Thoracic aorta (tissue), 2 donors: ENCODE measurements at places on chromosomes 16 and 17. TPM values are rescaled to one million over a fixed set of nuclear protein-coding genes. Genes with fewer than 3 reads are reported as not detected.

GRCh38 chr16:77273-77806 is 685 bp upstream of the MPG start:
- peak overlapping the region; percentile 76 for H3K4me3 ChIP-seq
- no peak for DNase-seq
- peaks cover 4% of the 10 kb centered on the region for H3K36me3 ChIP-seq
- H3K27me3 ChIP-seq, result no peaks in the 10 kb centered on the region
- peaks cover 32% of the 10 kb centered on the region for H3K4me1 ChIP-seq
- peak overlapping the region; percentile 95 for H3K27ac ChIP-seq

- H3K4me3 ChIP-seq, result no peak overlapping the region
- no peaks in the 10 kb centered on the region for H3K27me3 ChIP-seq
- H3K27ac ChIP-seq, result no peak overlapping the region
These were observed 28.2 kb downstream of the GSE1 start for GRCh38 chr16:85641305-85641704.

GRCh38 chr17:8163978-8164814 is 1.4 kb upstream of the VAMP2 start:
- no peaks in the 10 kb centered on the region for H3K27me3 ChIP-seq
- H3K36me3 ChIP-seq, result no peaks in the 10 kb centered on the region
- H3K4me1 ChIP-seq, result peaks cover 28% of the 10 kb centered on the region

GRCh38 chr16:71746442-71747046 is 22.0 kb upstream of the PHLPP2 start:
- H3K4me3 ChIP-seq, result no peak overlapping the region
- no peaks in the 10 kb centered on the region for H3K4me1 ChIP-seq
- no peak for DNase-seq
- H3K27me3 ChIP-seq, result no peaks in the 10 kb centered on the region
- H3K36me3 ChIP-seq, result peaks cover 67% of the 10 kb centered on the region

- no peaks in the 10 kb centered on the region for H3K36me3 ChIP-seq
- H3K27ac ChIP-seq, result peak overlapping the region; percentile 16
- H3K4me1 ChIP-seq, result peaks cover 17% of the 10 kb centered on the region
- H3K4me3 ChIP-seq, result peak overlapping the region; percentile 55
- DNase-seq, result no peak
These were observed 7.8 kb downstream of the NTN1 start for GRCh38 chr17:9028988-9029570.

The NECAB2 gene
- not detected for total RNA-seq

DNA sequence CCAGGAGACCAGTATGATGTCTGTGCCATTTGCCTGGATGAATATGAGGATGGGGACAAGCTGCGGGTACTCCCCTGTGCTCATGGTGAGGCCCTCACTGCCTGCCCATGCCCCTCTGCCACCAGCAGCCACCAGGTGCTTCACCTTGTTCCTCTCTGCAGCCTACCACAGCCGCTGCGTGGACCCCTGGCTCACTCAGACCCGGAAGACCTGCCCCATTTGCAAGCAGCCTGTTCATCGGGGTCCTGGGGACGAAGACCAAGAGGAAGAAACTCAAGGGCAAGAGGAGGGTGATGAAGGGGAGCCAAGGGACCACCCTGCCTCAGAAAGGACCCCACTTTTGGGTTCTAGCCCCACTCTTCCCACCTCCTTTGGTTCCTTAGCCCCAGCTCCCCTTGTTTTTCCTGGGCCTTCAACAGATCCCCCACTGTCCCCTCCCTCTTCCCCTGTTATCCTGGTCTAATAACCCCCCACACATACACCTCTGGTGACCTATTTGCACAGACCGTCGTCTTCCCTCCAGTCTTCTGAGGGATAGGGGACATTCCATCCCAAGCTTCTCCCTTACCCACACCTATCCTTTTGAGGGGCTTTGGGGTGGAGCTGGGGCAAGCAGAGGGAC is 3.7 kb downstream of the PFN1 start:
- no peak for DNase-seq
- H3K36me3 ChIP-seq, result peaks cover 6% of the 10 kb centered on the region
- H3K4me1 ChIP-seq, result peaks cover 30% of the 10 kb centered on the region
- no peaks in the 10 kb centered on the region for H3K27me3 ChIP-seq
- peak overlapping the region; percentile 76 for H3K4me3 ChIP-seq
- peak overlapping the region; percentile 73 for H3K27ac ChIP-seq

GRCh38 chr16:71995038-71995437 is 5.2 kb downstream of the PKD1L3 start:
- H3K4me3 ChIP-seq, result no peak overlapping the region
- H3K4me1 ChIP-seq, result no peaks in the 10 kb centered on the region
- no peak for DNase-seq
- H3K36me3 ChIP-seq, result no peaks in the 10 kb centered on the region
- H3K27ac ChIP-seq, result no peak overlapping the region

DNA sequence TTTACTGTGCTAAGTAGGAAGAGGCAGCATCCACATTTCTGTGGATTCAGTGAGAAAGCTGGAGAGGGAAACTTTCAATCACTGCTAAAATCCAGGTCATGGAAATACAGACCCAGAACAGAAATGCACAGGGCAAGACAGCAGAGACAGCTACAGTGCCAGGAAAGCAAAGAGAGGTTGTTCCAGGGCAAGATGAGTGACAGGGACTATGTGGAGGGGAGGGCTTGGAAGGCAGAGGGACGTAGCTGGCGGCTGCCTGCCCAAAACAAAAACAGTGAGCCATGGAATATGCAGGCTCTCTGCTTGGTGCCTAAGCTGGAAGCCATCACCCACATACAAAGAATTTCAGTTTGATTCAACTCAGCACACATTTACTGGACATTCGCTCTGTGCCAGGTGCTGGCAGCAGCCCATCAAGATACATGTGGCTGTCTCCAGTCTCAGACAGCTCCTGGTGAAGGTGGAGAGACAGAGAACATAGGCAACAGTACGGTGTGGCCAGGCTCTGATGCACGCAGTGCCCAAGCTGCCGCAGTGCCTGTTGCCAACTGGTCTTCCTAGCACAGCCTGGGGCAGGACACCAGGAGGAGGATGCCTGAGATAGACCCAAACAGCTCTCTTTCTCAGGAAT is 88.7 kb downstream of the AIPL1 start:
- H3K27ac ChIP-seq, result no peak overlapping the region
- H3K4me1 ChIP-seq, result no peaks in the 10 kb centered on the region
- no peak for DNase-seq
- no peak overlapping the region for H3K4me3 ChIP-seq
- H3K36me3 ChIP-seq, result no peaks in the 10 kb centered on the region

The CYTH1 gene
- total RNA-seq, result 79.4 TPM

- no peak overlapping the region for H3K4me3 ChIP-seq
- no peak overlapping the region for H3K27ac ChIP-seq
- no peaks in the 10 kb centered on the region for H3K27me3 ChIP-seq
- H3K4me1 ChIP-seq, result no peaks in the 10 kb centered on the region
- no peak for DNase-seq
- H3K36me3 ChIP-seq, result peaks cover 29% of the 10 kb centered on the region
These were observed 22.1 kb downstream of the MPP3 start for GRCh38 chr17:43810823-43811222.

DNA sequence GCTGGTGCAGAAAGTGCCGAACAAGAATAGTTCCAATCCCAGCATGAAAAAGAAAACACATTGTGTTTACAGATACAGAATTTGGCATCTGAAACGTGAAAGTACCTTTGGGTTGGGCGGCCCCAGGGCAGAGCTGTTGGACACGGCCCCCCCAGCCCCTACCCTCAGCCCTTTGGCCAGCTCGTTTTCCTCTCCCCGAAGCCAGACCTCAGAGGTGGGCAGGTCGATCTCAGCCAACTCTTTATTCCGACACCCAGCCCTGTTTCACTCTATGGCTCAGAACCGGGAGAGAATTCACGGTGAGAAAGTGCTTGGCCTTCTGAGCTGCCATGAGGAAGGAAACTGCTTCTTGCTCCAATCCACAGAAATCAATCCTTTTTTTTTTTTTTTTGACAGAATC is 11.3 kb downstream of the NTN1 start:
- H3K27ac ChIP-seq, result peak overlapping the region; percentile 54
- DNase-seq, result no peak
- peak overlapping the region; percentile 45 for H3K4me3 ChIP-seq
- H3K36me3 ChIP-seq, result no peaks in the 10 kb centered on the region
- H3K27me3 ChIP-seq, result no peaks in the 10 kb centered on the region
- peaks cover 13% of the 10 kb centered on the region for H3K4me1 ChIP-seq

- no peak for DNase-seq
- H3K36me3 ChIP-seq, result no peaks in the 10 kb centered on the region
- no peak overlapping the region for H3K4me3 ChIP-seq
- no peak overlapping the region for H3K27ac ChIP-seq
- no peaks in the 10 kb centered on the region for H3K4me1 ChIP-seq
- no peaks in the 10 kb centered on the region for H3K27me3 ChIP-seq
These were observed 452.2 kb downstream of the KCNJ2 start for GRCh38 chr17:70621566-70621965.

DNA sequence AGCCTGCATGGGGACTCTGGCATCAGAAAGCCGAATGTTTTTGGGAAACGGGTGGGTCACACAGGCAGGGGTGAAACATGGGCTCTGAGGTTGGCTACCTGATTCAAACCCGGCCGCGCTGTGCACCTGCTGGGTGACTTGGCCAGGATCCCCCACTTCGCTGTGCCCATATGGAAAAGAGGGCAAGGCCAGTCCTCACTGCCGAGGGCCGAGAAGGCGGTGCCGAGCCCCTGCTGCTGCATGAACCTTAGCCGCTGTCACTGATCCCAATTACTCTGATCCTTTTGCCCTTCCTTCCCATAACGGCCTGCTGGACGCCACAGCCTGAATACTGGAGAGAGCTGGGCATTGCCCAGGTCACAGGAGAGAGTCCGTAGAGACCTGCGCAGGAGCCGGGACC is 17.7 kb downstream of the KDM8 start:
- no peaks in the 10 kb centered on the region for H3K27me3 ChIP-seq
- H3K4me3 ChIP-seq, result no peak overlapping the region
- H3K27ac ChIP-seq, result no peak overlapping the region
- DNase-seq, result no peak
- H3K36me3 ChIP-seq, result peaks cover 9% of the 10 kb centered on the region

GRCh38 chr17:39074676-39075075 is 76.8 kb downstream of the PLXDC1 start:
- H3K4me3 ChIP-seq, result no peak overlapping the region
- no peak for DNase-seq
- H3K27me3 ChIP-seq, result no peaks in the 10 kb centered on the region
- no peak overlapping the region for H3K27ac ChIP-seq
- no peaks in the 10 kb centered on the region for H3K4me1 ChIP-seq

DNA sequence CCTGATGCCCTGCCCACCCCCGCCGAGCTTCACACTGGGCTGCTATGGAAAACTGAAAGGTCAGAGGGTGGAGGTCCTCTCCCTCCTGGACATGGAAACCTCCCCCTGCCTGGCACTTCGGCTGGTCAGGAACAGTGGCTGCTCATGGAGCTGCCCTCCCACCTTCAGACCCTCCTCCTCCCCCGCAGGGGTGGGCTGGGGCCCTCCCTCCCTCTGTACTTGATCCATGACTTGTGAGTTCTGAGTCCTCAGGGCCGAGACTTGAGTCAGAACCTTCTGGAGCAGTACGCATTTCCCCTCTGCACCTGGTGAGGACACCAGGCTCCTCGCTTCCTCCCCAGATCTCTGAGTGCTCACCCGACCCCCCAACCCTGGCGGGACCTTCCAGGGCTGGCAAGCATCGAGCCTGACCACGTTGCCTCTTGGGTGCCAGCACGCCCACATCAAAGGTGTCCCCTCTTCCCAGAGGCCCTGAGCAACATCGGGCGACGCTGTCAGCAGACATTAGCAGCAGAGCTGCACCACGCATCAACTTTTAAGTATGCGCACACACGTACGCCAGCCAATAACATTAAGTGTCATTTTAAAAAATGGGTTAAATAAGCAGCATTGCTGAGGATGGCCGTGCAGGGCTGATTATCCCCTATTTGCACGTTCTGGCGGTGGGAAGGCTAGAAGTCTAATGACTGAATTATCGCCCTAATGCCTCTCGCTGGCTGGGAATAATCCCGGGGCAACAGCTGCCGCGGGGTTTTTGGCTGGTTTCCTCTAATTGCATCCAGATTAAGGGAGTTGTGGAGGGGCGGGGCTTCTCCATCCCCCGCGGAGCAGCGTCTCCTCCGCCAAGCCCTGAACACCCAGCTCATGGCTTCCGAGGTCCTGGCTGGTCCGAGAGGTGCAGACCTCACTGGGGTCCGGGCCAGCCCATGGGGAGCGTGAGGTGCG is 98.0 kb downstream of the TBC1D16 start:
- no peak overlapping the region for H3K4me3 ChIP-seq
- DNase-seq, result no peak
- H3K27me3 ChIP-seq, result no peaks in the 10 kb centered on the region
- peaks cover 11% of the 10 kb centered on the region for H3K36me3 ChIP-seq
- no peak overlapping the region for H3K27ac ChIP-seq

DNA sequence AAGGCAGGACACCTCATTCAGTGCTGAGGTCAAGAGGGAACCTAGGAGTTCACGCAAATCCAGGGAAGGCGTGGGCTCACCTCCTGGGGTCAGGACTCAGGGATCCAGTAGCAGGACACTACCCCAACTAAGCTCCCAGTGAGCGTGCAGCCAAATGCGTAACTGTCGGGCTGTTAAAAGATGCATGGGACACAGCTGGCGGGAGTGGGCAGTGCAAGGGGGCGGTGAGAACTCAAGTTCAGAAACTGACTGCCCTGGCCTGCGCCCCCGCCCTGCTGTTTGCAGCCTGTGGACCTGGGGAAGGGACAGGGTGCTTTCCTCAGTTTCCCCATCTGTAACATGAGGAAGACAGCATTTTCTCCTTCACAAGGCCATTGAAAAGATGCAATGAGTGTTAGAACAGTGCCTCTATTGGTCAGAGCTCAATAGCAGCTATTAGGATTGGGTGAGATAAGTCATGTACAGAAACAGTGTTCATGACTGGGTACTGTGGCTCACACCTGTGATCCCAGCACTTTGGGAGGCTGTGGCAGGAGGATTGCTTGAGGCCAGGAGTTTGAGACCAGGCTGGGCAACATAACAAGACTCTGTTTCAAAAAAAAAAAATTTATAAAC is 20.2 kb downstream of the CDIPT start:
- H3K27me3 ChIP-seq, result no peaks in the 10 kb centered on the region
- peaks cover 69% of the 10 kb centered on the region for H3K36me3 ChIP-seq
- H3K4me1 ChIP-seq, result no peaks in the 10 kb centered on the region
- no peak for DNase-seq
- H3K4me3 ChIP-seq, result no peak overlapping the region

GRCh38 chr16:8585041-8585440 is 5.3 kb downstream of the TMEM114 start:
- no peak overlapping the region for H3K27ac ChIP-seq
- no peak overlapping the region for H3K4me3 ChIP-seq
- H3K4me1 ChIP-seq, result peaks cover 18% of the 10 kb centered on the region
- H3K27me3 ChIP-seq, result no peaks in the 10 kb centered on the region
- DNase-seq, result no peak
- H3K36me3 ChIP-seq, result no peaks in the 10 kb centered on the region
